ENCODE measurements at places on chromosomes 12 and 14. TPM values are rescaled to one million over a fixed set of nuclear protein-coding genes. Genes with fewer than 3 reads are reported as not detected.

DNAI7 gene
- not detected for total RNA-seq

ABCD4 gene
- 25.5 TPM for total RNA-seq

TAS2R42 gene
- total RNA-seq, result not detected

PLBD2 gene
- total RNA-seq, result 60.9 TPM

ACVR1B gene
- 14.1 TPM for total RNA-seq

FUT8 gene
- 20.2 TPM for total RNA-seq

DNA sequence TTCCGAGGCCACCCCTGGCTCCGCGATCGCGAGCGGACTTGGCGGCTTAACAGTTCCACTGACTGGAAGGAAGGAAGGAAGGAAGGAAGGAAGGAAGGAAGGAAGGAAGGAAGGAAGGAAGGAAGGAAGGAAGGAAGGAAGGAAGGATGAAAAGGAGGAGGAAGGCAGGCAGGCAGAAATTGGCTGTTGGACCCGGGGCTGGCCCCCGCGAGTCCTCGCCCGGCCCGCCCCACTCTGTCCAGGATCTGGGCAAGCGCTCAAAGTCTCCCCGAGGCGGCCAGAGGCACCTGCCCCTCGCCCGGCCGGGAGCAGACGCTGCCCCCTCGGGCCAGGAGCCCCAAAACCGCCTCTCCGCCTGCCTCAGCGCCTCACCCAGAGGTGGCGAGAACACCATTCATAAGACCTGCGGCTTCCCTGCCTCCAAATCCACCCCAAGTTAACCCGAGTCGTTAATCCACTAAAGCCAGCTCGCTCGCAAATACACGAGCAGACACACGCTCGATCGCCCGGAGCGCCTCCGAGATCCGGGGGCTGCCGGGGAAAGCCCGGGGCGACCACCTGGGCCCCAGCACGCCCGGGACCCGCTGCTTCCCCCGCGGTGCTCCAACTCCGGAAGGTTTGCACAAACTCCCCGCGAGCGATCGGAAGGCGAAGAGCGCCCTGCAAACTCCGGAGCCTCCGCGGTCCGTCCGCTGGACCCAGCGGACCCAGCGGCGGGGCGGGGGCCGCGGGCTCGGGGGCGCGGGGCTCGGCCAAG is 844 bp downstream of the DPF3 start:
- DNase-seq, result no peak

- DNase-seq, result no peak
These were observed 161.1 kb downstream of the SNAPC1 start for GRCh38 chr14:61923348-61923747.

DNA sequence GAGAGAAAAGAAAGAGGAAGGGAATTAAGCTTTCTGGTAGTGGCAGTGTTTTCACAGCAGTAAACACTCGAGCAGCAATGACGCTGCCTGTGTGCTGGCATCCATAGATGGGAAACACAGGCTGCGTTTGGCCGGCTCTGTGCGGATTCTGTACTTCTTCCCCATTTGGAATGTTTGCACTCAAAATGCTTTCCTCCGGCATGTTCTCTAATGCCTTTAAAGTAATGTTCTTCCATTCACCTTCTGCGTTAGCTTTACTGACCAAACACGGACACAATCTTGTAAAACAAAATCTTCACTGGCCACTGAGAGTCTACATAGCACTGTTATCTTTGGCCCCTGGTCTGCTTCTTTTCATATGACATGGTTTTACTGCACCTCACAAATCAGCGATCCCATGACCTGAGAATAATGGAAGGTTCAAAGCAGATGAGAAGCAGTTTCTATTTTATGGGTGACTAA is 31.4 kb downstream of the DCP1B start:
- DNase-seq, result no peak

GRCh38 chr12:83199069-83199468 is 512.4 kb downstream of the TMTC2 start:
- DNase-seq, result no peak

DNA sequence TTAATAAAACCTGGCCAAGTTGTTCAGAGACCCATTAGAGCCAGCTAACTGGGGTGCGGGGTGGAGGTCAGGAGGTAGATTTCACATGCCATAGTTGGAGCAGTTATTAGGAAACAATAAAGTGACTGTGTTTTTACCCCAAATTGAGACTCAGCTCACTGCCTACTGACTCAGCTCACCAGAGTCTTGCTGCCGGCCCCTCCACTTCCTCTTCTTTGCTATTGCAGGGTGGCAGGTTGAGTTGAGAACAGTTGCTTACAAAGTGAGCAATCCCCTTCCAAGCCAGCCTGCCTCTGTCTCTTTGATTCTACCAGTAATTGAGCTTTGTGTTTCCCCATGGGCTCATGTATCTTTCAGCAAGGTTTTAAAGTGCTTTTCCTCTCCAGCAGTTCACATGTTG is 12.9 kb downstream of the ST8SIA1 start:
- no peak for DNase-seq

DNA sequence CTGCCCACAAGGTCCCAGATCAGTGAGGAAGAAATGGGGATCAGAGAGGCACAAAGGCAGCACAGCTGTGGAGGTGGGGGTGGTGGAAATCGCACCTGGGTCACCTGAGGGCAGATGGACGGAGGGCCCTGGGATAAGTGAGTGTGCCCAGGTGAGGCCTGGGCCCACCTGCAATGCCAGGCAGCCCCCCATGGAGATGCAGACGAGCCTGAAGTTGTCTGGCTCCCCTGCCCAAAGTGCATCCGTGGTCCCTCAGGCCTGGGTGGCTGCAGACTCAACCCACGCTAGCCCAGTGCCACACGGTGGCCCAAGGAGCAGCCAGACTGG is 84.9 kb downstream of the NCOR2 start:
- no peak for DNase-seq

- no peak for DNase-seq
These were observed 423 bp downstream of the ALDH6A1 start for GRCh38 chr14:74083784-74084276.

DNA sequence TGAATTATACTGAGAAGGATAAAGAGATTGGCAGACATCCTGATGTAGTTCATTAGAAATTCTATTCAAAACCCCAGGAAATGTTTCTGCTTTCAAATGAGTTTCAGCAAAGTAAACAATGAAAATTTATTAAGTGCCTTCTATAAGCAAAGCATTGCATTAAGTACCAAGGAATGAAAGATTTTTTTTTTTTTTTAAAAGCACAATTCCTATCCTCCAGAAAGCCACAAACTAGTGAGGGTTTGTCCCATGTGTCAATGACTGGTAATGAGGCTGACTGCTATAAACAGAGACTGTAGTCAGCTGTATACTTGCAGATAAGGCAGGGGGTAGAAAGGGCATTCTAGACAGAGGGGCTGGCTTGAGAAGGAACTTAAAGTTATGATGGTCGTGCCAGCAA is 6.7 kb downstream of the ANO4 start:
- no peak for DNase-seq

DNA sequence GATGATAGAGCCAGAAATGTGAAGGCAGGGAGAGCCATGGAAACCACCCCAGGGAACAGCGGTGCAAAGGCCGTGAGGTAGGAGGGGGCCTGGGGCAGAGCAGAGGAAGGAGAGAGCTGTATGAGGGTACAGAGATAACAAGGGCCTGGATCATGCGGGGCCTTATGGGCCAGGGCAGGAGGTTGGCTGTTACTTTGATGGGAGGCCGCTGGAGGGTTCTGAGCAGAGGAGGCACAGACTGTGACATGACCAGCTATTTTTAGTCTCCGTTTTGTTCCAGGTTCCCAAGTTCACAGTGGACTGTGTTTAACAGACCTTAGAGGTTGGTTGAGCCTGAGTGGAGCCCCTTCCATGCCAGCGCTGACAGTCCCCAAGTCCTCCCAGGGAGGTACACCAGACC is 118.6 kb downstream of the GCH1 start:
- DNase-seq, result no peak

GRCh38 chr12:95480230-95480629 is 6.3 kb downstream of the METAP2 start:
- DNase-seq, result no peak

DNA sequence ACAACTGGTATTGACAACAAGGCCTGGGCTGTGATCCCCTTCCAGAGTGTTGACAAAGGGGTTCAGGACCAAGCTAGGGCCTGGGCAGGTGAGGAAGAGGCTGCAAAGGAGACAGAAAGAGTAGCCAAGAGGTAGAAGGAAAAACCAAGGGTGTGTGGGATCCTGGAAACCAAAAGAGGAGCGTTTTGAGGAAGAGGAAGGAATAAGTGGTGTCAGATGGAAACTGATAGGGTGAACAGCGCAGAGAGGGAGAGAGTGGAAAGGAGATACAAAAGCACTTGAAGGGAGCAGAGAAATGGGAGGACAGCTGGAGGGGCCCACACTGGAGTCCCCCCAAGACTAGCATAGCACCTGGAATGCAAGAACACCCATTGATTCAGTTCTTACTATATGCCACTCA is 8.3 kb upstream of the HVCN1 start:
- no peak for DNase-seq

GRCh38 chr12:10030446-10030845 is at the start of gene CLEC9A:
CLEC9A (plus strand) TSS chr12:10030682; CDS start chr12:10052688, 22,006 bp downstream.
- no peak for DNase-seq

GRCh38 chr14:76720382-76720813 is 40.9 kb upstream of the VASH1 start:
- DNase-seq, result peak; percentile 91

DNA sequence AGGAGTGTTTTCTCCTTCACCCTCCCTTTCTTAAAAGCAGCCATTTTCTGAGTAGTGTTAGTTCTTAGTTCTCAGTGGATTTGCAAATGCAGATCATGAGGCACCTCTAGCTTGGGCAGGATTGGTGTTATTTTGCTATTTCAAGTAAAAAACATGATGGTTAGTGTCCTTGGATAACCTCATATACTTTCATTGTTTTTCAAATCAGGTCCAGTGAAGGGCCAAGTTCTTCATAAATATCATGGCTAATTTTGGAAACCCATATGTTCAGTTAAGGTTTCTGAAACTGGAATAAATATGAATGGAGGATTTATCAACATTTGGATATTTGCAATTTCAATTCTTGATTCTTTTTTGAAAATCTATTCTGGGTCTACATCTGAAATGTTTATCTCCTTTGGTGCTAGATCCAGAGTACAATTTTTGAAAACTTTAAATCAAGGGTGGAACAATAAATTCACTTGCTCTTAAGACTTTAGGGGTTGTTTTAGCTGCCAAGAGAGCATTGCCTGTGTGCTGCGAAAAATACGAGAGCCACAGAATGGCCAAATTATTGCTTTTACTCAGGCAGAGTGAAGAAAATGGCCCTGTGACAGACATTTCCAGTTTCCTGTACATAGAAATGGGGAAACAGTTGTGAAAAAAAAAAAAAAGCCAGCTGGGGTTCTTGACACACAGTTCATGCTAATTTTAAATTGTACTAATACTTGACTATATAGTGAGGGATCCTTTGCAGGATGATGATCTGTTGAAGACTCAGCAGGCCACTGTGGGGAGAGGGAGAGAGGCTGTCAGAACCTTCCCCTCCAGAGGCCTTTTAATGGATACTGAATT is 104.6 kb downstream of the BICD1 start:
- DNase-seq, result no peak

GRCh38 chr12:27607591-27607990 is 83.6 kb downstream of the PPFIBP1 start:
- no peak for DNase-seq

GRCh38 chr12:91655966-91656365 is 473.3 kb upstream of the DCN start:
- no peak for DNase-seq

- DNase-seq, result no peak
These were observed 145.8 kb downstream of the SLC8A3 start for GRCh38 chr14:70043001-70043400.

DNA sequence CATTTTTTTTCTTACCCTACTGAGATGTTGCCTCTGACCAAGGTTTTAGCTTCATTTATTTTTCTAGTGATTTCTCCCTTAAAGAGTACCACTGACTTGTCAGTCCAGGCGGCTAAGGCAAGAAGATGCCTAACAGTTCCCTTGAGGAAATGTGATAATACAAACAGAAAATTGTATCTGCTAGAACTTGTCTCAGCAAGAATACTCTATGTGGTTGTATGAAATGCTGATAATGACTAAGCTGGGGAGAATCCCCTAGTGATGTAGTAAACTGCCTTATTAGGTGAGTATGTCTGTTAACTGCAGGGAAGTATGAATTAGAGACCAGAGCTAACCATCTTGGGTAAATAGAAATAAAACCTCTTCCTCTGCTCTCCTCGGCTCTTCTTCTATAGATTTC is 6.7 kb downstream of the C12orf54 start:
- no peak for DNase-seq

Data from esophagus muscularis mucosa (tissue), 4 donors.